Tibial nerve (tissue), 4 donors: ENCODE measurements at places on chromosomes 6 and 20. TPM values are rescaled to one million over a fixed set of nuclear protein-coding genes. Genes with fewer than 3 reads are reported as not detected.

DZANK1 gene
- 2.0 TPM for total RNA-seq

ZBP1 gene
- 0.78 TPM for total RNA-seq

FAM209B gene
- total RNA-seq, result not detected

FAM162B gene
- 16.4 TPM for total RNA-seq

LST1 gene
- total RNA-seq, result 18.9 TPM

GRCh38 chr6:149062653-149063348 is 254.7 kb upstream of the TAB2 start:
- peaks cover 29% of the 10 kb centered on the region for H3K4me1 ChIP-seq
- H3K27ac ChIP-seq, result peak overlapping the region; percentile 53
- H3K27me3 ChIP-seq, result no peaks in the 10 kb centered on the region

DNA sequence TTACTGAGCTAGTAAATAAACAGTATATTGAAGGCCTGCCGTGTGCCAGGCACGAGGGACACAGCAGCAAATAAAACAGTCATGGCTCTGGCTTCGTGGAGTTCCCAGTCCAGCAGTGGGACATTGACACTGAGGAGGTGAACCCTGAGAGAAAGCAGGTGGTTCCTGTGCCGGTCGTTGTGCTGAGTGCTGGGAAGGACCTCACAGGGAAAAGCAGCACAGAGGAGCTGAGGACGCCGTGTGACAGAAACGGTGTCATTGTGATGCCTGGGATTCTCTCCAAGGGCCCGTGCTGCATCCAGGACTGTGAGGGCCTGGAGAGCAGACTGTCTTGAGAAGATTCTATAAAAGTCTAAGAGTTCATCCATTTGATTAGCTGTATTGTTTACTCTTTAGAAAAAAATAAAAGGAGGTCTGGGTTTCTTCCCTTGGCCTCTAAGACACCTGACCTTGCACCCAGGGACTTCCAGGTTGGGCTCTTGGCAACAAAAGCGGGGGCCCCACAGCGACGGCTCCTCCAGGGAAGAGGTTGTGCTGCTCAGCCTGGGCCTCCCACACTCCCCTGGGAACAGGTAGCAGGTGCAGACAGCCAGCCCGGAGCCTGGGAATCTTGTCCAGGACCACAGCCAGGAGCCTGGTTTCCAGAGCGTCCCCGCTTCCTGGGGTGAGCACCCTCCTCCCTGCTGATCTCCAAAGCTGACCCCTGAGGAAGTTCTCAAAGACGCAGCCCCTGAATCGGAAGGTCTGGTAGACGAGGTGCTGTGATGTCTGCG is 251.2 kb upstream of the PMEPA1 start:
- no peaks in the 10 kb centered on the region for H3K4me1 ChIP-seq
- no peak for DNase-seq
- no peaks in the 10 kb centered on the region for H3K27me3 ChIP-seq
- no peak overlapping the region for H3K27ac ChIP-seq
- H3K4me3 ChIP-seq, result no peak overlapping the region
- no peaks in the 10 kb centered on the region for H3K36me3 ChIP-seq

DNA sequence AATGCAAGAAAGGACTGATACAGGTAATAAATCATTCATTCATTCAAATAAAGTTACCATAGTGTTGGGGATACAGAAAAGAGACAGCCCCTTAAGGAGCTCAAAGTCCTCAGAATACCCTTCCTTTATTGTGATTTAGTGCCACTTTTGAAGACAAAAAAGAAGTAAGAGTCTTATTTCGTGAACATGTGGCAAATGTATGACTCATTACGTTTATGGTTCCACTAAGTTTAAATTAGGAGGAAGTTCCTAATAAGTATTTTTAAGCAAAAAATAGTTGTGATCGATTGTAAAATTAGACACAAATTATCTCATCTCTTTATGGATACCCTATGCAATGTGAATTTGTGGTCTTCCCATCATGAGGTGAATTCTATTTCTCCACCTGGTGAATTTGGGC is 38.5 kb upstream of the GCLC start:
- H3K27me3 ChIP-seq, result no peaks in the 10 kb centered on the region
- H3K4me1 ChIP-seq, result no peaks in the 10 kb centered on the region
- no peaks in the 10 kb centered on the region for H3K36me3 ChIP-seq
- H3K27ac ChIP-seq, result no peak overlapping the region
- DNase-seq, result no peak

- no peaks in the 10 kb centered on the region for H3K27me3 ChIP-seq
- H3K36me3 ChIP-seq, result no peaks in the 10 kb centered on the region
- no peak overlapping the region for H3K27ac ChIP-seq
- H3K4me3 ChIP-seq, result no peak overlapping the region
- no peaks in the 10 kb centered on the region for H3K4me1 ChIP-seq
Observed at GRCh38 chr20:1367479-1367878, 25.4 kb downstream of the FKBP1A start.

GRCh38 chr20:60262967-60263603 is 304.9 kb downstream of the CDH26 start:
- no peak for DNase-seq
- H3K36me3 ChIP-seq, result no peaks in the 10 kb centered on the region
- no peak overlapping the region for H3K27ac ChIP-seq
- H3K4me3 ChIP-seq, result no peak overlapping the region
- H3K27me3 ChIP-seq, result no peaks in the 10 kb centered on the region

DNA sequence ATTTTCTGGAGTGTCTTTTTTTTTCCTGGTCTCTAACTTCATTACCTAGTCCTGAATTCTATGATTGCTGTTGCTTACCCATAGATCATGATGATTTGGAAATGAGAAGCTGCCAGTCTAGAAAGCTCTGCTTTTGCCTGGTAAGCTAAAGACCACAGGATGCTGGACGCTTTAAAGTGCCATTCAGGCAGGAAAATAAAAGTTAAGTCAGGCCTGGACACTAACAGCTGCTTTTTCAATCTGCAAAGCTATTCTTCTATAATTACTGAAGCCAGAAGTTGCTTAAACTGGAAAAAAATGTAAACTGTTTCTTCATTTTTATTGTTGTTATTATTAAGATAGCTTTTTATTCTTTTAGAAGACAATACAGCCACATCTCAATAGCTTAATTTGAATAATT is 129.8 kb upstream of the SPACA1 start:
- H3K4me1 ChIP-seq, result peaks cover 6% of the 10 kb centered on the region
- no peak overlapping the region for H3K4me3 ChIP-seq
- DNase-seq, result no peak
- no peaks in the 10 kb centered on the region for H3K27me3 ChIP-seq

- H3K36me3 ChIP-seq, result no peaks in the 10 kb centered on the region
- peaks cover 14% of the 10 kb centered on the region for H3K4me1 ChIP-seq
- peak overlapping the region; percentile 76 for H3K4me3 ChIP-seq
Observed at GRCh38 chr20:34709831-34710567, 5.9 kb downstream of the TP53INP2 start.

- no peaks in the 10 kb centered on the region for H3K36me3 ChIP-seq
- peak overlapping the region; percentile 25 for H3K27ac ChIP-seq
- no peaks in the 10 kb centered on the region for H3K27me3 ChIP-seq
- no peak overlapping the region for H3K4me3 ChIP-seq
- H3K4me1 ChIP-seq, result no peaks in the 10 kb centered on the region
Observed at GRCh38 chr6:131954059-131954774, 3.0 kb upstream of the CCN2 start.

DNA sequence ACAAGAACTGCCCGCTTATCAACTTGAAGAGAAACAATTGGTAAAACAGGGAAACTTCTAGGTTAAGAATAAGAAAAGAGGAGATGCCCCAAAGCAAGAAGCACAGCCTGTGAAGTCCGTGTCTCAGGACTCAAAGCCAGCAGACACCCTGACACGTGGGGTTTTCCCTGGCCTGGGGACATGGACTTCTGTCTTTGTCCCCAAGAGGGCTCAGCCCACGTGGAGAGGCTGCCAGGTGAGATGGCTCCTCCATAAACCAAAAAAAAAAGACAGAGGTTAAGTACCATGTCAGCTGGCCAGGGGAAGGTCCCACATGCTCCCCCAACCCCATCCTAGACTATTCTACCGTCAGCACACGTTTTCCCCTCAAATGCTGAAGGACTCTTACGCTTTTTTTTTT is 9.9 kb downstream of the SERPINB6 start:
- peaks cover 21% of the 10 kb centered on the region for H3K36me3 ChIP-seq
- DNase-seq, result no peak
- no peak overlapping the region for H3K4me3 ChIP-seq

DNA sequence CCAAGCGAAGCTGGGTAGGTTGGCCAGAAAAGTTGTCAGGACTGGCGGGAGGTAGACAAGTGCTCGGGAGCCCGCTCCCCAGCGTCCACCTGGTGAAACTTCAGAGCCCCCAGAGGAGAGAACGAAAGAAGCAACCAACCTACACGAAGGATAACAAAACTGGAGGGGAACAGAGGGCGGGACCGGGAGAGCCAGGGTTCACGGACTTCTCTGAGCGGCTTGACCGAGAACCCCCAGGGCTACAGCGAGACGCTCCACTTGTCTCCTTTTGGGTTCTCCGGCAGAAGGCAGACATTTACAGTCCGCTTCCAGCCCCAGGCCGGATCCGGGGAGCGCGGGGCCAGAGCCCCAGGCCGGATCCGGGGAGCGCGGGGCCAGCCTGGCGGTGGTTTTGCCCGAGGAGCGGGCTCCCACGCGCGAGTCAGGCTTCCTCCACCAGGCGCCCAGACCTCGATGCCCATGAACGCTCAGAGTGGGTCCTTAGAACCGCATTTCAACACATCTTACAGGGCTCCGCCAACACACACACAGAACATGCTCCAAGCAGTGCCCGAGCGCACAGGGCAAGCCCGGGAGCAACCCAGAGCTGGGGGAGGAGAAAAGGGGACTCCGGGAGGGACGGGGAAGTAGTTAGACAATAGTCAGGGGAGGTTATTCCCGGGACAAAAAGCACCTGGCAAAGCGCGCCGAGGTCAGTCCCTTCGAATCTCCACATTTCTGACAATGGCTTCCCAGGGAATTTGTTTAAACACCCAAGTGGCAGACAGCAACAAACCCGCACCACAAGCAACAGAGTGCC is 1.1 kb downstream of the PTPRK start:
- H3K4me1 ChIP-seq, result no peaks in the 10 kb centered on the region
- H3K27me3 ChIP-seq, result no peaks in the 10 kb centered on the region
- peak overlapping the region; percentile 82 for H3K4me3 ChIP-seq
- no peaks in the 10 kb centered on the region for H3K36me3 ChIP-seq
